ENCODE measurements at places on chromosomes 1 and 21. TPM values are rescaled to one million over a fixed set of nuclear protein-coding genes. Genes with fewer than 3 reads are reported as not detected.
A peak's percentile ranks its signal among the peaks of the same experiment; 100 is the strongest.

GRCh38 chr1:155320252-155320651 lies 442 bp upstream of the RUSC1 start:
- peak overlapping the region; percentile 88 for H3K4me3 ChIP-seq
- no peak for DNase-seq
- peaks cover 22% of the 10 kb centered on the region for H3K27me3 ChIP-seq
- H3K36me3 ChIP-seq: peaks cover 18% of the 10 kb centered on the region
- H3K4me1 ChIP-seq: peaks cover 57% of the 10 kb centered on the region

DNA sequence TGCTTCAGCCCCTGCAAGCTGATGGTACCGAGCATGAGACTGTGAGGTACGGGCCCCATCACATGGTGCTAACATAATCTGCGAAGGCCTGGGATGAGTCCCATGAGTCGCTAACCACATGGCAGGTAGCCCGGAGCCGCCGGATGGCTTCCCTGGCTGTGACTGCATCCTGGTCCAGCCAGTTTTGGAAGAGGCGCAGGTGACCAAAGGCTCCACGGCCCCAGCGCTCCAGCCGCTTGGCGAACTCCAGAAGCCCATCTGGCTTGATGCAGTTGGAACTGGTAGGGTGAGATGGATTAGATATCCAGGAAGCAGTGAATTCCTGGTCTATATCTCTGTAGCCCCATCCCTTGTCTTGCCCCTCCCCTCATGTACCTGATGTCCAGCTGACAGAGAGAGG lies 24.6 kb downstream of the LRRC41 start:
- DNase-seq: no peak
- H3K4me1 ChIP-seq: no peaks in the 10 kb centered on the region
- H3K27me3 ChIP-seq: no peaks in the 10 kb centered on the region

GRCh38 chr1:96510911-96511310 lies 210.7 kb upstream of the PTBP2 start:
- H3K36me3 ChIP-seq: no peaks in the 10 kb centered on the region
- H3K4me1 ChIP-seq: no peaks in the 10 kb centered on the region
- no peaks in the 10 kb centered on the region for H3K27me3 ChIP-seq
- no peak for DNase-seq

DNA sequence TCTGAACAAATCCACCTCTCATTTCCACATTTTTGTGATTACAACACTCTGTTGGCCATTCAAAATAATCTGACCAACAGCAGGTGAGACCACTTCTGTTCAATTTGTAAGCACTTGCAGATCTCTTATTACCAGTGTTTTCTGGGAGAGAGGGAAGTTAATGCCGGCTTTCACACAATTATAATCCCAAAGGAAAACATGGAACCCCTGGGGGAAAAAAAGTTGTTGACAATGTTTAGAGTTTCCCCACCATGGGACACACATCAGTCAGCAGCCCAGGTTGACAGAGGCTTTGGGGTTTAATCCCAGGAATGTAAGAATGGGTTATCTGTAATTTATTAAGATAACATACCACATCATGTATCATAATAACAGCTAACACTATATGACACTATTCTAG lies 68.4 kb upstream of the TNFSF4 start:
- H3K4me1 ChIP-seq: no peaks in the 10 kb centered on the region
- H3K36me3 ChIP-seq: no peaks in the 10 kb centered on the region
- DNase-seq: no peak
- no peaks in the 10 kb centered on the region for H3K27me3 ChIP-seq

- peaks cover 45% of the 10 kb centered on the region for H3K27me3 ChIP-seq
- DNase-seq: peak; percentile 50
- H3K4me3 ChIP-seq: peak overlapping the region; percentile 51
- no peak overlapping the region for H3K27ac ChIP-seq
- H3K36me3 ChIP-seq: no peaks in the 10 kb centered on the region
These were observed 177.7 kb upstream of the EDN2 start for GRCh38 chr1:41662061-41662764.

DNA sequence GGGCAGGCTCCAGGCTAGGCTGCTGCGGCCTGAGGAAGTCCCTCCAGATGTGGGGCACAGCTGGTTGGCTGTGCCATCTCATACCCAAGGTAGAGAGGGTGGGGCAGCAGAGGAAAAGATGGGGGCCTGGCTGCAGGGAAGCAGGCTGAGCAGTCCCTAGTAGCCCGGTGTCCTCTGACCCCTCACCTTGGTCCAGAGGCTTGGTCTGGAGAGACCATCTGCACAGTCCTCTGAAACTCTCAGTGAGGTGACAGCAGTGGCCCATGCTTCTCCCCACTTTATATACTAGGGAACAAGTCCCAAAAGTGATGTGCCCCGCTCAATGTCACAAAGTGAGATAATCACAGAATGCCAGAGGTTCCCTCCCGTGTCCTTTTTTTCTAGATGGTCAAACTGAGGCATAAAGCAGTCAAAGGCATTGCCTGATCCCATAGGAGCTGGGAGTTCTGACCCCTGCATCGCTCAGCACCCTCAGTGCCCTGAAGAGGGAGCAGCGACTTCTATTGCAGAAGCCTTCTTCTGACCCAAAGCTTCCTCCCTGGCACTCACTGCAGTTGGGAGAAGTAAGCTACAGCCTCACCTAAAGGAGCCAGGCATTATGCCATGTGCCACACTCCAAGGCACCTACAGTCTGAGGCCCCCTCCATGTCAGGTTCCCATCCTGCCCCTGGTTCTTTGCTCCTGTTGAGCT lies 45.5 kb downstream of the TRABD2B start:
- H3K4me1 ChIP-seq: no peaks in the 10 kb centered on the region
- H3K4me3 ChIP-seq: no peak overlapping the region
- DNase-seq: no peak
- no peak overlapping the region for H3K27ac ChIP-seq
- H3K27me3 ChIP-seq: peaks cover 5% of the 10 kb centered on the region
- peaks cover 2% of the 10 kb centered on the region for H3K36me3 ChIP-seq

GRCh38 chr1:70465911-70466310 lies 54.8 kb downstream of the CTH start:
- no peaks in the 10 kb centered on the region for H3K36me3 ChIP-seq
- DNase-seq: no peak
- H3K27me3 ChIP-seq: no peaks in the 10 kb centered on the region
- no peak overlapping the region for H3K4me3 ChIP-seq
- H3K4me1 ChIP-seq: peaks cover 37% of the 10 kb centered on the region
- H3K27ac ChIP-seq: peak overlapping the region; percentile 17

- no peak overlapping the region for H3K4me3 ChIP-seq
- no peaks in the 10 kb centered on the region for H3K27me3 ChIP-seq
- H3K36me3 ChIP-seq: peaks cover 33% of the 10 kb centered on the region
- no peak overlapping the region for H3K27ac ChIP-seq
These were observed 55.7 kb upstream of the ACADM start for GRCh38 chr1:75668813-75669212.

DNA sequence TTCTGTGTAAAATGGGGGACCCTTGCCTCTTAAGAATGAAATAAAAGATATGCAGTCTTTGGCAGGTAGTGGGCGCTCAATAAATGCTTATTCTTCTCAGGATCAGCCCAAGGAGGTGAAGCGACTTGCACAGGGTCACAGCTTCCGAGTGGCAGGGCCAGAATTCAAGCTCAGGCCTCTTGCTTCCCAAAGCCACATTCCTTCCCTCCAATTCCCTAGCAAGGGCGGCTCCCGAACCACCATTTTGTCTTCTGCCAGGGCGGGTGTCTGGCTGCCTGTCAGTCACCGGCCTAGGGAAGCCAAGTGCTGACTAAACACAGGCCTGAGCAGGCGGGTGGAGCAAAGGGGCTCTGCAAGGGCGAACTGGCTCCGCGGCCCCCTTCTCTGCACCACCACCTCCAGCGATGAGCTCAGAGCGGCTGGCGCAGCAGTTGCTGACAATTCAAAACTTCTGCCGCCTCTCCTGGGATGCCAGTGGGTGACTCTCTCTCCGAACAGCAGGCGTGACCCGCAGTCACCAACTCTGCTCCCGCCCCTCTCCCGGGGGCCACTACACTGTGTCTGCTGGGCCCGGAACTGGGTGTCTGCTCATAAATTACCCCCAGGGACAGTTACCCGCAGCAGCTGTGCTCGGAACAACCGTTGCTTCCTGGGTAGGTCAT lies 10.8 kb downstream of the GPR3 start:
- peaks cover 73% of the 10 kb centered on the region for H3K4me1 ChIP-seq
- H3K27ac ChIP-seq: peak overlapping the region; percentile 71
- no peak for DNase-seq
- H3K27me3 ChIP-seq: no peaks in the 10 kb centered on the region
- peaks cover 6% of the 10 kb centered on the region for H3K36me3 ChIP-seq

DNA sequence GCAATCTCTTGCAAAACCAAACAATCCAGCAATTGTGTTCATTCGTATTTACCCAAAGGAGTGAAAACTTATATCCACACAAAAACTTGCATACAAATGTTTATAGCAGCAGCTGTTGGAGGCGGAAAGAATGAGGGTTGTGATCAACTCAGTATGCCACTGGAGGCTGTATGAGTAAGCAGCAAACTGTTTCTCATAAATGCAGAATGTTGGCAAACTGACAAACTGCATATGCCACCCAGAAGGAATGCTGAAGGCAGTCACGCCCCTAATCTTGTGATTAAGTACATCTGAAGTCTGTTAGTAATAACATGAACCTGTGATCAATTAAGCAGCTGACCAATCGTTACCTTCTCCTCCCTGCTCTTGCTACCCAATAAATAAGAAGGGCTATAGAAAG lies 60.5 kb upstream of the CR2 start:
- no peaks in the 10 kb centered on the region for H3K4me1 ChIP-seq
- no peak for DNase-seq
- H3K27ac ChIP-seq: no peak overlapping the region
- H3K4me3 ChIP-seq: no peak overlapping the region

DNA sequence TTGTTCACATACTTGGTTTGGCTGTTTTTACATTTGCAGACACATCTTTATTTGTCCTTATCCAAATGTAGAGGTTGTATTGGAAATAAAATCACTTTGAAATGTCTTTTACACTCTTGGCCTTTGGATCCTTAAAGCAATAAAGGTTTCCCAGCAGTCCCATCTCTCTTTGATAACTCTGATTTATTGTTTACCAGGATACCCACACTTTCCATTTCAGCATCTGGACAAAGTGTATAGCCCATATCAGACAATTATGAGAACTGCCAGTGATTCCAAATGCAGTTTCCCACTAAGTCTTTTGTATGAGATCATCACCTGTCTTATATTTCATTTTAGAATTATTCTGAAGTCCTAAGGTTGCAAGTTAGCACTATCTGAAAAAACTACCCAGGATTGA lies 114.7 kb downstream of the NEK7 start:
- no peak overlapping the region for H3K4me3 ChIP-seq
- DNase-seq: no peak
- H3K27ac ChIP-seq: no peak overlapping the region
- no peaks in the 10 kb centered on the region for H3K27me3 ChIP-seq
- no peaks in the 10 kb centered on the region for H3K4me1 ChIP-seq

- H3K4me3 ChIP-seq: no peak overlapping the region
- DNase-seq: no peak
- peaks cover 14% of the 10 kb centered on the region for H3K27me3 ChIP-seq
- H3K4me1 ChIP-seq: peaks cover 22% of the 10 kb centered on the region
- H3K27ac ChIP-seq: no peak overlapping the region
- no peaks in the 10 kb centered on the region for H3K36me3 ChIP-seq
These were observed 8.3 kb downstream of the PADI1 start for GRCh38 chr1:17213148-17213781.

GRCh38 chr1:205692423-205692822 lies 12.1 kb upstream of the SLC45A3 start:
- H3K4me3 ChIP-seq: no peak overlapping the region
- H3K27ac ChIP-seq: no peak overlapping the region
- H3K36me3 ChIP-seq: no peaks in the 10 kb centered on the region
- no peak for DNase-seq
- H3K27me3 ChIP-seq: no peaks in the 10 kb centered on the region

DNA sequence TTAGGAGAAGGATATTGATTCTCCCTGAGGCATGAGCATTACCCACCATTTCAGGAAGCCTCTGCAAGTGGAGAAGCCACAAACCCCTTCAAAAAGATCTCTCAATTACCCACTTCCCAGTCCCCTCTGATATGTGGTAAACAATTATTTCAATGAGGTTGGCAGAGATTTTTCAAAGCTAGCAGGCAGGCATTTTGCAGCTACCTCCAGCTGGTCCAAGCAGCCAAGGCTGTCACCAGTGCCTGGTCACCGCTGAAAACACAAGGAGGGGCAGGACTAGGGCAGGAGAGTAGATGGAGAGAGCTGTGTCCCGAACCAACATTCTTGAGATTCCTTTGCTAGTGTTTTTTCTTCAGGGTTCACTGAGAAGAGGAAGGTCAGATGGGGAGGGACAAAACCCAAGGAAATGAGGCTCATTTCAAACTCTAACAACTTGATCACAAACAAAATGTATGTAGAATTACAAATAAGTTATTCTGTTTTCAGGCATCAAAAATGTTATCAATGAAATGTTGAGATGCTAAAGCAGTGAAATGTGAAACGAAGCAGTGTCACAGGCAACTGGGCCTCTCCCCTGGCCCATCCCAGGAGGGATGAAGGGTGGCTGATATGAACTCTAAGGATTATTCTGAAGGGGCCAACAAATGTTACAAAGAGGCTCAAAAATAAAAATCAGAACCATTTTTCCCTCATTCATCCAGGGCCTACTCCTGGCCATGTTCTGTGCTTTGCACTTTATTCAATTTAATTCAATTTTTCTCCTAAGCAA lies 22.3 kb downstream of the APP start:
- H3K36me3 ChIP-seq: peaks cover 3% of the 10 kb centered on the region
- H3K4me3 ChIP-seq: no peak overlapping the region
- H3K27me3 ChIP-seq: no peaks in the 10 kb centered on the region
- H3K27ac ChIP-seq: no peak overlapping the region
- DNase-seq: no peak
- peaks cover 35% of the 10 kb centered on the region for H3K4me1 ChIP-seq

DNA sequence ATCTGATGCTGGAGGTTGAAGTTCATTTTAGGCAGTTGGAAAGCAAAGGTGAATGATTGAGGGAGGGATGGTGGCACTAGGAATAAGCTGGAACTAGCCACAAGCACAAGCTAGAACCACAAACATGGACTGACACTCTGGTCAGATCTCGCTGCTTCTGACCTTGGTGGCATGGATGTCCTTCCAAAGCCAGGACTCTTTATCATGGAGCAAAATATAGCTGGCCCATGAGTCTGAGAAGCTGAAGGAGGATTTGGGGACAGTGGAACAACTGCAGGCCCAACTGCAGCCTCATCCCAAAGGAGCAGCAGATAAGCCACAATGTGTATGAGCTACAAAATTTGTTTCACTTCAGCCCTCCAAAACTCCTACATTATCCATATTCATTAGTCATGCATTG lies 35.5 kb downstream of the SRSF11 start:
- H3K27ac ChIP-seq: no peak overlapping the region
- H3K4me1 ChIP-seq: no peaks in the 10 kb centered on the region
- peak overlapping the region; percentile 10 for H3K4me3 ChIP-seq
- H3K36me3 ChIP-seq: peaks cover 10% of the 10 kb centered on the region
- DNase-seq: no peak
- H3K27me3 ChIP-seq: no peaks in the 10 kb centered on the region

- peak; percentile 53 for DNase-seq
- no peak within 1 kb of the TSS for H3K27ac ChIP-seq
- H3K4me1 ChIP-seq: peaks cover 21% of the 10 kb centered on the region
- no peaks in the 10 kb centered on the region for H3K27me3 ChIP-seq
These were observed at the start of gene IL10RB for GRCh38 chr21:33266050-33266788. TSS of gene IL10RB (plus strand) at chr21:33266367. CDS start at chr21:33266466, 99 bp downstream.

Gene S100A3
- total RNA-seq: not detected

Gene C1QA
- total RNA-seq: not detected

Gene TPTE
- not detected for total RNA-seq

Gene ITLN1
- not detected for total RNA-seq

Gene APCS
- not detected for total RNA-seq

Gene SLAMF7
- total RNA-seq: not detected

Gene TEKT2
- total RNA-seq: 8.4 TPM

Gene FCER1G
- total RNA-seq: 1.6 TPM

Data from neural crest cell (in vitro differentiated cells).